ENCODE measurements at places on chromosomes 5 and 9.

DNA sequence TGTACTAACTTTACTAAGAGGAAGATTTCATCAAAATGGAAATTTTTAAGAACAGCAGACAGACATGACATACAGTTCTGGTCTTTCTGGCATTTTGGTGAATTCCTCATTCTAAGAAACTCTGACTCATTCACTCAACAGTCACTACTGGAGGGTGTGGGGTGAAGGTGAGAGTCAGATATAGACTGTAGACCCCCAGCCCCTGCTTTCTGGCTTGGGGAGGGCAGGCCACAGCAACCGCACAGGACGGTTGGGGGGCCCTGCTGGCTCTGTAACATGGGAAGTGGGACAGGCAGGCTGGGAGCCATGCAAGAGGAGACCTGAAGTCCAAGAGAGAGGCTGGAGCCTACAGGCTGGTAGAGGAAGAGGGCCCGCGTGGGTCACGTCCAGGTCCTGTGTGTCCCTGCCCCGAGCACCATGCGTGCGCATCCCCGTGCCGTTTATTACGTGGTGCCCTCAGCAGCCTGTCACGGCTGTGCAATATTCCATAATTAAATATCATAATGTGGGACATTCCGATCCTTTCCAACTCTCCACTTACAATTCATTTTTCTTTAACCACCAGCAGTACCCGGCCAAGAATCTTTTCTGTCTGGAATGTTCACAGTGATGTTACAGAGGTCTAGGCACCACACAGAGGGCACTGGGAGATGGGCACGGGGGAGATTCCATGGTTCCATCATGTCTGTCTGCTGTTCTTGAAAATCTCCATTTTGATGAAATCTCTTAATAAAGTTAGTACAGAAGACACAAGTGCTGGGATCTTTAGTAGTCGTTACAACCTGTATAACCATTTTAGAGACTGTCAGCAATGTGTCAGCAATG is 75.5 kb downstream of the SEMA4D start:
- no peak for DNase-seq

- DNase-seq = no peak
Observed at GRCh38 chr5:181120761-181121160, 10.2 kb downstream of the OR2V1 start.

- DNase-seq = no peak
Observed at GRCh38 chr5:178198706-178199105, 5.6 kb upstream of the HNRNPAB start.

DNA sequence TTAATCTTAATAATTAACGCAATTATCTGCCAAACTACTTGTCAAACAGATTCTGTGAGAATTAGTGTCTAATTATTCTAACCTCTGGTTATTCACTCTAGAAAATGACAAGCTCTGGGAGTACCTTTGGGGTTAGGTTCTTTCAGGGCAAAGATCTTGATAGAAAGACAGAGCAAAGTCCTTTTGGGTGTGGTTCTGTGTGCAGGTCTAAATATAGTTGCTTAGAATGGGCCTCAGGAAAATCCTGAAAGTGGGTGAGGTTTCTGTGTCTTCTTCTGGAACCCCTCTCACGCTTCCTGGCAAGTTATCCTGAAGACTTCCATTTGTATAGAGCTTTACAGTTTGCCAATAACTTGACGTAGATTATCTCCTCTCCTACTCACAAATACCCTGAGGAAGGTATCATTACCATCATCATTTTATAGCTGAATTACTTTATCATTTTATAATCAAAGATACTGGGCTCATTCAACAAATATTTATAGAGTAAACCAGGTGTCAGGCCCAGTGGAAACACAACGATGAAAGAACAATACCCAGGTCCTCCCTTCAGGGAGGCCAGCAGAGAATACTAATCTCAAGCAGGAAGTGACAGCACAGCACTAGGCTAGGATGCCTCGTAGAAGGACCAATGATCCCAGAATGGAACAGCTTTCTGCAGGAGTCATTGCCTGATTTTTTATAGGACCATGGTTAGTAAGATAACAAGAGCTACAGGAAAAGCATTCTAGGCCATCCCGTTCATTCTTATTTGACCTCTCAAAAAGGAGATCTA is 27.6 kb upstream of the LHFPL2 start:
- no peak for DNase-seq

DNA sequence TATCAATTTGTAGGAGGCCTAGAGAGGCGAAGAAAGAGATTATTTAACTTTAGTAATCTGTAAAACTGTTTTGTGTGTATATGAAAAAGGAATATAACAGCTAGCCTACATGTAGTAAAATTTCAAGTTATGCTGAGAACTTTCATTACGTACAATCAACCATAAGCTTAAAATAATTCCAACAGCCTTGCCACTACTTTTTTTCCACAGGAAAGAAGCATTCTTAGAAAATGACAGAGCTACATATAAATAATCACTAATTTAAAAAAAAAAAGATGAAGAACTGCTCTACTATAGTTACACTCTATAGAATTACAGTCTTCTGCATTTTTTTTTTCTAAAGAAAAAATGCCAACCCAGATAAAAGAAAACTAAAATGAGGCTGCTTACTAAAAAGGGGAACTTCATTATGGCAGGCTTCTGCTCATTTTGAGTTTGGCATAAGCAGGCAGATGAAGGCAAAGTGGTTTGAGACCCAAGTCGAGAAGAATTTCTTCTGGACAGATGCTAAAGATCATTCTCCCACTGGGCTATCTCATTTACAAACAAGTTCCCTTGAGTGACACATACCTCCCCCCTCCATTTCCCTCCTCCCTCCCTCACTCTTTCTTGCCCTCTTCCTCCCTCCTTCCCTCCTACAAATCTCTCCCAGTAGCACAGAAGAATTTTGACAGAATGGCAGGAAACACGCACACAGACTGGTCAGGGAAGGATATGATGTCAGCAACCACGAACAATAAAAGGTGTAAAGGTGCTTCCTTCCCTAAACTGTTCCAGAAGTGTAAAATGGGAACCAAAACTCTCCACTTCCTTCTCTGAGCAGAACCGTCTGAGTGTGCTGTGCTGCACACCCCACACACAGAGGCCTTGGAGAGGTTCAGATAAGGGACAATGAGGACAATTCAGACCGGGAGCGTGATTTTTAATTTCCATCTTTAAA is 56.1 kb downstream of the MEF2C start:
- no peak for DNase-seq
